Left cardiac atrium (tissue), 4 donors: ENCODE measurements at places on chromosomes 12 and 14. TPM values are rescaled to one million over a fixed set of nuclear protein-coding genes. Genes with fewer than 3 reads are reported as not detected.
A peak's percentile ranks its signal among the peaks of the same experiment; 100 is the strongest.

- DNase-seq, result no peak
Observed at GRCh38 chr14:64506721-64507120, 2.2 kb downstream of the ZBTB1 start.

TMTC1 gene
- total RNA-seq, result 49.5 TPM

ZFHX2 gene
- 1.3 TPM for total RNA-seq

PRH1 gene
- 3.2 TPM for total RNA-seq

GRCh38 chr12:22812531-22812930, 187.6 kb downstream of the ETNK1 start:
- no peak for DNase-seq

GRCh38 chr14:57962325-57963035, 96.6 kb upstream of the SLC35F4 start:
- DNase-seq, result no peak

DNA sequence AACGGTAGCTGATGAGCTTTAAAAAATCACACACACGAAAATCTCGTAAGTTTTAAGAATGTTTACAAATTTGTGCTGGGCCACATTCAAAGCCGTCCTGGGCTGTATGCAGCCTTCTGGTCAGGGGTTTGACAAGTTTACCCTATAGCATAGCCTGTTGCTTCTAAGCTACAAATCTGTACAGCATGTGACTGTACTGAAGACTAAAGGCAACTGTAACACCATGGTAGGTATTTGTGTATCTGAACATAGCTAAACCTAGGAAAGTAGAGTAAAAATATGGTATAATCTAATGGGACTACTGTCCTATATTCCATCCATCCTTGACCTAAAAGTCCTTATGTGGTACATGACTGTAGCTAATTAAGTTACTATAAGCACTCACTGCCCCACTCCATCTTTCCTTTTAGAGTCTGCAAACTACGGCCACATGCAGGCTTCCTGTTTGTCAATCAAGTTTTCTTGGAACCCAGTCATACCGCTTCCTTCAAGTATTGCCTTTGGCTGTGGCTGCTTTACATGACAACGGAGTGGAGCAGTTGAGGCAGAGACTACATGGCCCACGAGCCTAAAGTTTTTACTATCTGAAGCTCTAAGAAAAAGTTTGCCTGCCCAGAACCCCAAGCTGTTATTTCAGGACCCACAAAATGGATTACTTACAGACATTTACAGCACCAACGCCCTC, 18.5 kb downstream of the KRT7 start:
- no peak for DNase-seq

DNA sequence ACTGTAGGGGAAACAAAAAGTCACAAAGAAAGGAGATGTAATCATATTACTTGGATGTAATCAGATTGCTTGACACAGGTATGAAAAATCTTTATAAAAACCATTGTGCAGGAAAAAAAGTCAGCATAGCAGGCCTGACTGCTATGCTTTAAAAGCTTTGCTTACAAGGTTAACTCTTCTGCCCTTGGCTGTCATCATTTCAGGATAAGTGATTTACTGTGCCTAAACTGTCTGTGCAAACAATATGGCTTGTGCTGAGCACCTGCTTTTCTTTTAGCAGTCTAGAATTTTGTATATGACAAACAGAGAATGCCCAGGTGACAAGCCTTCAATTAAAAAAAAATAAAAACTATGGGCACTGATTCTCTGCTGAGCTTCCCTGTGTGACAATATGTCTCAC, 63.8 kb upstream of the PLEKHG7 start:
- DNase-seq, result no peak

DNA sequence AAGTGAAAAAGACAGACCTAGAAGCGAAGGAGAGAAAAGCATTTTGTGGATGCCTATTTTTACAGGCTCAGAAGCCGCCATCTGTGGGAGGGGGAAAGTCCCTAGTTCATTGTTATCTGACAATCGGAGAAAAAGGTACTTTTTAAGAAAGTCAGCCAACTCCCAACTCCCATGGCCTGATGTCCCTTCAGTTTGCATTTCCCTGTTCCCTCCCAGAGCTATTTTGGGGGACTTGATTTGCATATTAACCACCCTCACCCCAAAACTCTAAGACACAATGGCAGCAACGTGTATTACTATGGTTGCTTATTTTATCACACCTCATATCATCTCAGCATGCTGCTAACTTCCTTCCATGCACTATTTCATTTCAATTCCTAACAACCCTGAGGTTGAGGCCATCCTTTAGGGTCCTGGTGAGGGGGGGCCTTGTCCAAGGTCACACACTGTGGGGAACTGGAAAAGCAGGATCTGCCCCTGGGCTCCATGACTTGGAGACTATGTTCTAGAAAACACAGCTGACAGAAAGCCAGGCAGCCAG, 18.7 kb downstream of the HVCN1 start:
- DNase-seq, result no peak

DNA sequence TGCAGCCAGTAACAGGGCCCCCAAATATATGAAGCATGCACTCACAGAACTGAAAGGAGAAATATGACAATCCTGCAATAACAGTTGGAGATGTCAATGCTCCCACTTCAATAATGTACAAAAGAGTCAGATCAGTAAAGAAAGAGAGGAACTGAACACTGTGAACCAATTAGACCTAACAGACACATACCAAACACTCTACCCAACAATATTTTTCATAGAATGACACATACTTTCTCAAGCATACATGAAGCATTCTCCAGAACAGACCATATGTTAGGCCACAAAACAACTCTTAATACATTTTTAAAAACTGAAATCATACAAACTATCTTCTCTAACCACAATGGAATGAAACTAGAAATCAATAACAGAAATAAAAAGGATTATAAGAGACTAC, 80.2 kb downstream of the ELK3 start:
- DNase-seq, result no peak

- DNase-seq, result no peak
Observed at GRCh38 chr12:117342247-117342646, 19.2 kb downstream of the NOS1 start.

- no peak for DNase-seq
Observed at GRCh38 chr14:56202256-56202655, 84.0 kb downstream of the PELI2 start.

NRXN3 gene
- 1.9 TPM for total RNA-seq

NOS1 gene
- 0.06 TPM for total RNA-seq

- DNase-seq, result peak; percentile 56
Observed at GRCh38 chr12:47156167-47156736, 76.5 kb upstream of the AMIGO2 start.

PLD4 gene
- 0.13 TPM for total RNA-seq

EML5 gene
- 0.84 TPM for total RNA-seq
